ENCODE measurements at places on chromosomes 12 and 14.

DNA sequence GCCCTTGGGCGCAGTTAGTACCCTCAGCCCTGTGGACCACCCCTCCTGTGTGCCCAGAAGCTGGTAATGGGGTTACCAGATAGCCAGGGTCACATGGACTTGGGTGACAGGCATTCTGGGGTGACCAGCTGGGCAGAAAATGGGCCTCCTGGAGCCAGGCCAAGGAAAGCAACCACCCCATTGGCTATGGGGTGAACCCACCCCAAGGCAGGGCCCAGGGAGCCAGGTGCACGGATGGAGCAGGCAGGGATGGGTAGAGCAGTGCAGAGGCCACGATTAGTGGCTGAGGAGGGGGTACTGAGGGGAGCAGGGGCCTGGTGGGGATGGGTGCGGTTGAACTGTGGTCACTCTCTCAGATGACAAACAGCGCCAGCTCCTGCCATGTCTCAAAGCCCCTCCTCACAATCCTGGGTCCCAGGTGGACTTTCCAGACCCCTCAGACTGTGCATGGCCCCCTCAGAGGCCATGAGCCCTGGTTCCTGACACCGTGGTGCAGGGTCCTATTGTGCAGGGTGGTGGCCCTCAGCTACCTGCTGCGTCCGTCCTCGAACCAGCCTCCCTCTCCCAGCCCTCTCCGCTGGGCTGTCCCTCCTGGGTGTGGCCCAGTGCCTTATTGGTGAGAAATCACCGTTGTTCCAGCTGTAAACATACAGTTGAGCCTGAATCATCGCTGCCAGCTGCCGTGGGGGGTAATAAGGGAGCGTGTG, 23.4 kb upstream of the BEGAIN start:
- DNase-seq, result no peak

- DNase-seq, result no peak
Observed at GRCh38 chr12:99911081-99911480, 73.7 kb downstream of the ANKS1B start.

- DNase-seq, result no peak
Observed at GRCh38 chr12:104204690-104205480, 10.7 kb upstream of the TXNRD1 start.

DNA sequence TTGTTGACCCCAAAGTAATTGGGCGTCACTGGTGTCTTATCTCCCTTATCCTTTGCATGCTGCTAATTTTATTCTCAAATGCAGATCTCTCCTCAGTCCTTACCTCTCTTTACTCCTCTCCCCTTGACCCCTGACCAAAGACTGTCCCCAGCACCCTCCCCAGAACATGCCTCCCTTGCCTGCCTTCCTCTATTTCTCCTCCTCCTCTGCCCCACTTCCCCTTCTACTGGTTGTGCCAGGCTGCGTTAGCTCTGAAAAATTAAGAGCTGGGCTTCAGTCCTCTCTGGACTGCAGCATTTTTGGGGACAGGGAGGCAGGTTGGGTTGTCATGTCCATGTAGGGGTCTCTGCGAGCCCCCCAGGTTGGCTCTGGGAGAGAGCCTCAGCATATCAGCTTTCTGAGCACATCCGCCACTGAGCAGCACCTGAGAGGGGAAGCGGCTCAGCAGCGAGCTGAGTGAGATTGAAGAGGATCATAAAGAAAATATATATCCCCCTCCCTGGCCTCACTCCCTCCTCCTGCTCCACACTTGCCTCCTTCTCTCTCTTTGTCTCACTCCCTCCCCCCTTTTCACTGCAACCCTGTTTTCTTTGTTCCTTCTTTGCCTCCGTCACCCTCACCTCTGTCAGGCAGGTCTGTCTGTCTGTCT, 6.4 kb upstream of the CISTR start:
- DNase-seq, result no peak

GRCh38 chr12:101850199-101850598, 19.4 kb upstream of the GNPTAB start:
- DNase-seq, result no peak

DNA sequence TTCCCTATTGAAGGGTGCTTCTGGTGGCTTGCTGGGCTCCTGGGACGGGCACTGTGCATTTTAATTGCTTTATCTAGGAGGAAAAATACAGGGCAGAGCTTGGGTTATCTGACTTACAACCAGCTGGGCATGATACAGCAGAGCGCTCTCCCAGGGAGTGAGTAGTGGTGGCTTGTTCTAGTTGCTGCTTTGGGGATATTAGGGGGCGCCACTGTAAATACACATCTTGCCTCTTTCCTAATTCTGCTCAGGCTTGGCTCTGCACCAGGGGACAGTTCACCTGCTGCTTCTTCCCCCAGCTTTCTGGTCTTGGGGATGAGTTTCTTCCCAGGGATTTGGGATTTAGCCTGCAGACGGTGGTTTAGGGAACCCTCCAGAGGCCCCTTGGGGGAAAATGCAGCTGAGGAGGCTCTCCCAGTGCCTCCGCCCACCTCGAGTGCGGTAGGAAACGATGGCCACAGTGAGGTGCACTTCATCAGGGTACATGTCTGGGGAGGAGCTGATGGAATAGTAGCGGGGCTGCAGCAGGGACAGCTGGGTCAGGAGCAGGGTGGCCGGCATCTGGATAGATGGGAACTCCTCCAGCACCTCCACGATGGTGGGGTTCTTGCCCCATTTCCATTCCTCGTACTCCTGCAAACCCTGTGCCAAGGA, 36.9 kb upstream of the FBXO21 start:
- no peak for DNase-seq

GRCh38 chr14:73662487-73662943, 17.7 kb downstream of the DNAL1 start:
- DNase-seq, result no peak

GRCh38 chr14:92668276-92668973, 80.0 kb downstream of the LGMN start:
- DNase-seq, result no peak

DNA sequence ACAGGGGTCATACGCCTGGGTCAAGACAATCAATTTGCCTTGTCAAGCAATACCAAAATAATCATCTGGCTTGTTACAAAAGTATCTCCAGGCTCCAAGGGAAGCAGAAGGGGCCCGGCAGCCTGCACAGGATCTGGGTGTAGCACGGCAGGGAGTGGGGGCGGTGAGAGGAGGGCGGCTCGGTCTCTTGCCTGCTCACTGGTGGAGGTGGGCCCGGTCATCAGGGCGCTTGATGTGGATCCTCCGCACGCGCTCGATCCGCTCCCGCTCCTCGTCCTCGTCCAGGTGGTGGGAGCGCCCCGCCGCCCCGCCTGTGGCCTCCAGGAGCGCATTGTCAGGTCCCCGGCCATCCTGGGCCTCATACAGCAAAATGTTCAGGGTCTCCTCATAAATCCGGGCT, 25.7 kb downstream of the KCTD10 start:
- no peak for DNase-seq

- DNase-seq, result peak; percentile 48
Observed at GRCh38 chr12:132559652-132560363, 50.6 kb downstream of the LRCOL1 start.

GRCh38 chr12:95544756-95545155, 6.5 kb downstream of the USP44 start:
- DNase-seq, result no peak

DNA sequence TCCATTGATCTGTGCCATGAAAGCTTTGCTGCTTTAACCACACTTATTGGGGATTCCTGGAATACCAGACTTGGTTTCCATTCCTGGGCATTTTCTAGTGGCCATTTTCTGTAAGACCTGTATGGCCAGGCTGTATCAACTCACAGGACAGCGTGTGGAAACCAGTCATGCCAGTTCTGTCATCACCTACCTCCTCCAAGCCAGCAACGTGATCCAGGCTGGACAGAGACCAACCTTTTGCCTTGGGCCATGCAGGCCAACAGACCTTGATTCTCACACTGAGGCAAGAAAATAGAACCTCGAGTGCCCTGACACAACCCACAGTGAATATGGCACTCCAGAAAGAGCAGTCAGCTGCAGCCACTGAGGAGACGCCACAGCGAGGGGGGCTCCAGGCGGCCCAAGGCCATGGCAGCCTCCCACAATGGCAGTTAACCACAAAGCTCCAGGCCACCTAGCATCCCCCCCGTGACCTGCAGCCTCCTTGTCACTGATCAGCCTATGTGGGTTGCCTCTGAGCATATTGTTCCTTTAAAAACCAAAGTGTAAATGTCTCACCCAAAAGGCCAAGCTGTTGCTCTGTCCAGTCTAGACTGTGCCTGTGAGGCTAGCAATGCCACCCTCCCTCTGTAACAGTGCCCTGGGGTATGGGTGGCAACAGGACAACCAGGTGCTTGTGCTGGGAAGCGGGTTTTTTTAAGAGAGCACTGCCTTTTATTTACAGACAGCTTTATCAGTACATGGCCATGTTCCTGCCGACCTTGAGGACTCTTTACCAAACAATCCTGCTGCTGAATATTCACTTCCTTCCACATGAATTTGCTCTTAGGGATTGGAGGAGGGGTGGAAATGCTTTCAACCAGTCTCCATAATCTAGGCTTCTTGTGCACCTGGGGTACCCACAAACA, 168.7 kb upstream of the HIF1A start:
- DNase-seq, result no peak

DNA sequence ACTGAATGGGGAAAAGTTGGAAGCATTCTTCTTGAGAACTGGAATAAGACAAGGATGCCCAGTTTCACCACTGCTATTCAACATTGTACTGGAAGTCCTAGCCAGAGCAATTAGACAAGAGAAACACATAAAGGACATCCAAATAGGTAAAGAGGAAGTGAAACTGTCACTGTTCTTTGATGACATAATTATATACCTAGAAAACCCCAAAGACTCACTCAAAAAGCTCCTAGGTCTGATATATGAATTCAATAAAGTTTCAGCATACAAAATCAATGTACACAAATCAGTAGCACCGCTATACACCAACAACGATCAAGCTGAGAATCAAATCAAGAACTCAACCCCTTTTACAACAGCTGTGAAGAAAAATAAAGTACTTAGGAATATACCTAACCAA, 157.3 kb upstream of the DDHD1 start:
- no peak for DNase-seq

- DNase-seq, result no peak
Observed at GRCh38 chr12:63894132-63894531, 49.6 kb downstream of the SRGAP1 start.

GRCh38 chr14:88075269-88075981, 70.5 kb downstream of the GPR65 start:
- DNase-seq, result no peak

GRCh38 chr12:117872546-117873169, 96.1 kb downstream of the KSR2 start:
- DNase-seq, result no peak

DNA sequence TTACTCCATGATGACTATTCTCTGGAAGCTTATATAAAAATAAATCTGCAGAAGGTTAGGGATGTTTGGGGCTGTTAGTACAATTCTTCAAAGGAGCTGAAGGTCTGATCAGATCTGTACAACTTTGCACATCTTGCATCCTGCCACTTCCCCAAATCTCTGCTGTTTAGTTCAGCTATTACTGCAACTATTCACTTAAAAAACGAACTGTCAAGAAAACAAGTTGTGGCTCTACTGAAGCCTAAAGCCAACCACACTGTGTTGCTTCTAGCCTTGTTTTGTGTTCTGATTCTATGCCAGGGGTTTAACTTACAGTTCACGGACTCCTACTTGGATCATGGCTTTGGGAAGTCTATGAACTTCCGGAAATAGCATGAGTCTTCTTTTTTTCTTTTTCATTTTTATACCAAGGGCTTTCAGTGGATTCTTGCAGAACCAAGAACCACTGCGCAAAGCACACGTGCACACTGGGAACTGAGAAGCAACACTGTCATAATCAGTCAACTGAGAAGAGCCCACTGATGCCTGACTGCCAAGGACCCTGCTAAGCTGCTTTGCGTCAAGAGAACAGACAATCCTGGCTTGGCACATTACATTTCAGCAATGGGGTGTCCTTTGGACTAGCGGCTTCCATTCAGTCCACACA, 66.3 kb upstream of the EEA1 start:
- no peak for DNase-seq

- no peak for DNase-seq
Observed at GRCh38 chr14:81384900-81385299, 15.2 kb downstream of the STON2 start.

GRCh38 chr12:1918081-1918883, at the start of gene CACNA2D4:
Gene CACNA2D4, minus strand, starts transcription at chr12:1918652. Its CDS starts 179 bp downstream, at chr12:1918473.
- no peak for DNase-seq

DNA sequence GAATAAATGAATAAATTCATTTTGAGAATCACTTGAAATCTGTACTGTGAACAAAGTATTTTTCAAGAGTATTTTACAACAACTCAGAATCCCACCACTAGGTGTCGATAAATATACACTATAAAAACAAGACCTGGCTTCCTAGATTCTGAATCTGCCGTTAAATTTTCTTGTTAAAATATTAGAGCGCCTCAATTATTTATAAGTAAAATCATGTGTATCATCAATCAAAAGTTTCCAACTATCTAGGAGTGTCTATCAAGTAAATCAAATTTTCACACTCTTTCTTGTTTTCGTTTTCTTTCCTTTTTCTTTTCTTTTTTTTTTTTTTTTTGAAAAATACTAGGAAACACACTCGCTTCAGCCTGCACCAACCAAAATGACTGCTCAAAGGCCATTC, 179.2 kb upstream of the DCN start:
- no peak for DNase-seq

- no peak for DNase-seq
Observed at GRCh38 chr12:92444763-92445162, 258.0 kb upstream of the PLEKHG7 start.

- DNase-seq, result no peak
Observed at GRCh38 chr14:94509356-94509755, at the start of gene SERPINA12. Gene SERPINA12, minus strand, starts transcription at chr14:94509469. Its CDS starts 11,072 bp downstream, at chr14:94498397.

- no peak for DNase-seq
Observed at GRCh38 chr12:38160318-38161122, 156.1 kb upstream of the ALG10B start.

GRCh38 chr12:92210071-92210470, 64.4 kb upstream of the BTG1 start:
- no peak for DNase-seq

- DNase-seq, result no peak
Observed at GRCh38 chr14:67679006-67679405, 4.6 kb upstream of the VTI1B start.

DNA sequence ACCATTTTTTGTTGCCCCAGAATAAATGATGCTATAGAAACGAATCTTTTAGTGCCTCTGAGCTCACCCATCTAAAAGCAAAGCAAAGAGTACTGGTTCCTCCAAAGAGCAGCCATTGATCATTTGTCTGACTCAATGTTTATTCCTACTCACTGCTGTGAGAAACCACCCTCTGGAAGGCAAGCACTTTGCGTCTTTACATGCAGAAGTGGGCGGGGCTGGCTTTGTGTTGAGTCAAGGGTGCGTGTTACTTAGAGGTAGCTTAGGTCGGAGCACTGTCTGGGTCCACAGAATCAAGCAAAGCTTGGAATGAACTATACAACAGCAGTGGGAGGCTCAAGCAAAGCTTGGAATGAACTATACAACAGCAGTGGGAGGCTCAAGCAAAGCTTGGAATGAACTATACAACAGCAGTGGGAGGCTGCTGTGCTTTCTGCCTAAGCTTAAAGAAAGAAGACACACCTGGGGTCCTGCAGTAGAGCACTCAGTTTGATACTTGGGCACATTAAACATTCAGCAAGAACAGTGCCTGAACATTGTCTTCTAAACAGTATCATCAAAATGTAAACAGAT, 77.2 kb upstream of the PRICKLE1 start:
- DNase-seq, result no peak

Measured in stimulated activated CD4-positive, alpha-beta T cell treated with anti-CD3 and anti-CD28 coated beads, Interleukin-1b, Interleukin-23, amount 100 ng/mL, for 4 hours (primary cell).